Nephron progenitor cell (in vitro differentiated cells): ENCODE measurements at places on chromosomes 11 and 22.

DNA sequence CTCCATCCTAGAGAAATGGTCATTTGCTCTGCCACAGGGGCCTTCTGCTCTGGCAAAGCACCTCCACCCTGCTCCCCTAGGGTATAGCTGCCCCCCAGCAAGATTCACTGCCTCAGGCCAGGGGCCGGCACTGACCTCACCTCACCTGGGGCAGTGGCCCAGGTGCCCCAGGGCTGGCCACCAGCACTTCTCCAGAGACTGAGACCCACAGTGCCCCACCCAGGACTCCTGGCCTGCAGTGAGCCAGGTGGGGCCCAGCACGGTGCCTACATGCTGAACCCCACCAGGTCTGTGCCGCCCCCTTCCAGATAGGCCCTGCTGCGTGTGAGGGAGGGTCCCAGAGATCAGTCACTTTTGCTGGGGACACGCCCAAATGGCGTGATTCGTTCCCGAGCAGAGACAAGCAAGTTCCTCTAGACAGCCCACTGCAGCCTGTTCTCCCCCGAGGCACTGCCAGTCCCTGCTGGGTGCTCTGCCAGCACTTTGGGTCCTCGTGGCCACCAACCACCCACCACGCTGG lies 10.8 kb downstream of the GNB1L start:
- no peak overlapping the region for H3K27ac ChIP-seq
- no peak for DNase-seq
- peaks cover 10% of the 10 kb centered on the region for H3K36me3 ChIP-seq

DNA sequence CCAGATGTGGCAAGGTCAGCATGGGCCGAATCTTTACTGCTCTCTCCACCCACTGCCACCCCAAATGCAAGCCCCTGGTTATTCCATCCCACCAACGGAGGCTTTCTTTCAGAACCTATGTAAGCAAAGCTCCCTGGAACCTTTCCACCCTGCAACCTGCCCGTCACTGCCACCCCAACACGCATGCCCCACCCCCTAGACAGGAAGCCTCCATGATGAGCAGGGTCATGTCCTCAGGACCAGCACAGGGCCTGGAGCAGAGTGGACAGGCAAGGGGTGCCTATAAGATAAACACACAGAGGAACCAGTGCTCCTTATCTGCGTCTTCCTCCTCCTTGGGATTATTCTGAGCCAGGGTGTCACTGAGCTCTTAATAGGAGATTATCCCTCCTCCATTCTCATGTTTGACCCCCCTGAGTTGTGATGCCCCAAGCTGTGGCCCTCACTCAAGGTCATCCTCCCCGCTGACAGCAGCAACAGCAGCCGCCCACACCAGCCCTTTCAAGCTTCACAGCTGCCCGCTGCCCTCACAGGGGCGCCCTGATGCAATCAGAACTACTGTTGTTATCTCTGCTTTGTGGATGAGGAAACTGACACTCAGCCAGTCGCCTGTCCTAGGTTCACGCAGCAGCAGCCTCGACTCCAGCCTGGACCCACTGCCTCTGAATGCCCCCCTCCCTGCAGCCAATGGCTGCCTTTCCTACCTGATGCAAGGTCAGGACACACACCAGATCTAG lies 647.3 kb downstream of the TBC1D22A start:
- no peak overlapping the region for H3K4me3 ChIP-seq
- H3K36me3 ChIP-seq, result no peaks in the 10 kb centered on the region
- H3K4me1 ChIP-seq, result no peaks in the 10 kb centered on the region
- no peak for DNase-seq
- H3K27ac ChIP-seq, result no peak overlapping the region
- peaks cover 6% of the 10 kb centered on the region for H3K27me3 ChIP-seq

- peaks cover 59% of the 10 kb centered on the region for H3K36me3 ChIP-seq
- no peak overlapping the region for H3K4me3 ChIP-seq
- DNase-seq, result no peak
- H3K4me1 ChIP-seq, result peaks cover 54% of the 10 kb centered on the region
Observed at GRCh38 chr11:128476729-128477128, 110.6 kb downstream of the ETS1 start.

DNA sequence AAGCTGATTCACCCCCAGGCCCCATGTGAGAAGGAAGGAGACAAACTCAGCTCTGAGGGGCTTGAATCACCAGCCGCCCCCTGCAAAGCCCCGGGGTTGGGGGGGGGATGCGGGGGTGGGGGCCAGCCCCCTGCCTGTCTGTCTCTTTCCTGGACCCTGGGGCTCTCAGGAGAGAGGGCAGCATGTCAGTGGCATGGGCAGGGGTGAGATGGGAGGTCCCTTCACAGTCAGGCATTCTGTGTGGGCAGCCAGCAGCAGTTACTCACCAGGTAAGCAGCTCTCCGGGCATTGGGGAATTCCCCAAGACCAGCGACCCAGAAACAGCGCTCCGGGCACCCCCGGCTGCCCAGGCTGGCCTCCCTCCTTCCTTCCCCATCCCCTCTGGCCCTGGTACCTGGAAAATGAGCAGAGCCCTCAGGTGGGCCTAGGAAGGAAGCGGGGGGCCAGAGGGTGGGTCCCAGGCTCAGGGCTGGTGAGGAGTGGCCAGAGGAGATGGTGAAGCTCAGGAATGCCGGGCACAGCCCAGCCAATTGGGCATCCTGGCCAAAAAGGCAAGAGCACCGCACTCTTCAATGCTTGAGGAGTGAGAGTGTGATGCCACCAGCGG lies 4.2 kb upstream of the LIF start:
- H3K27me3 ChIP-seq, result peaks cover 29% of the 10 kb centered on the region
- DNase-seq, result no peak
- no peaks in the 10 kb centered on the region for H3K36me3 ChIP-seq
- no peak overlapping the region for H3K27ac ChIP-seq
- no peak overlapping the region for H3K4me3 ChIP-seq

- H3K36me3 ChIP-seq, result no peaks in the 10 kb centered on the region
- peaks cover 40% of the 10 kb centered on the region for H3K4me1 ChIP-seq
- H3K27me3 ChIP-seq, result peaks cover 44% of the 10 kb centered on the region
- DNase-seq, result no peak
- H3K4me3 ChIP-seq, result no peak overlapping the region
- no peak overlapping the region for H3K27ac ChIP-seq
Observed at GRCh38 chr11:65791719-65792213, 4.9 kb downstream of the OVOL1 start.

- H3K4me3 ChIP-seq, result no peak overlapping the region
- H3K36me3 ChIP-seq, result peaks cover 26% of the 10 kb centered on the region
- H3K27ac ChIP-seq, result no peak overlapping the region
- peaks cover under 1% of the 10 kb centered on the region for H3K4me1 ChIP-seq
- no peaks in the 10 kb centered on the region for H3K27me3 ChIP-seq
Observed at GRCh38 chr11:78156127-78156844, 16.9 kb upstream of the ALG8 start.
